ENCODE measurements at places on chromosomes 12 and 14. TPM values are rescaled to one million over a fixed set of nuclear protein-coding genes. Genes with fewer than 3 reads are reported as not detected.
A peak's percentile ranks its signal among the peaks of the same experiment; 100 is the strongest.

- H3K27me3 ChIP-seq = no peaks in the 10 kb centered on the region
- no peak overlapping the region for H3K27ac ChIP-seq
- H3K36me3 ChIP-seq = peaks cover 31% of the 10 kb centered on the region
- no peak for DNase-seq
These were observed 108.9 kb downstream of the TRAFD1 start for GRCh38 chr12:112234303-112234702.

- H3K27me3 ChIP-seq = no peaks in the 10 kb centered on the region
- H3K27ac ChIP-seq = peak overlapping the region; percentile 86
- H3K4me1 ChIP-seq = peaks cover 52% of the 10 kb centered on the region
- H3K4me3 ChIP-seq = peak overlapping the region; percentile 95
- peaks cover 52% of the 10 kb centered on the region for H3K36me3 ChIP-seq
These were observed 2.5 kb downstream of the RASSF3 start for GRCh38 chr12:64612843-64613242.

DNA sequence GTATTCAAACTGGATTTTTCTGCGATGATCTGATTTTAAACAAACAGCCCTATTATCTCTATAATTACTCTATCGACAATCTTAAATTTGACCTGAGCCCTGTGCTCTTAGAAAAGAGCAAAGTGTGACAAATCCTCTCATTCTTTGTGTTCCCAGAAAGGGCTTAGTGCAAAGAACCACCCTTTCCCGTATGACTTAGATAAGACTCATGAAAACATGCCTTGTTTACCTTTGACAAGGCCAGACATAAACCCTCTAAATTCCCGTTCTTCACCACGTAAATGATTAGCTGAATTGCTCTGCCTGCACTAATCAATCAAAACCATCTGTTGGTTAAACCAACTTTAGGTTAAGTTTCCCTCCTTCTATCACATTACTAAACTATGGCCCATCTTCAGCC lies 285.7 kb upstream of the SEL1L start:
- DNase-seq = no peak
- no peaks in the 10 kb centered on the region for H3K4me1 ChIP-seq
- H3K4me3 ChIP-seq = no peak overlapping the region
- no peak overlapping the region for H3K27ac ChIP-seq

GRCh38 chr12:46131732-46132469 lies 136.9 kb downstream of the SLC38A1 start:
- H3K27ac ChIP-seq = no peak overlapping the region
- H3K4me1 ChIP-seq = no peaks in the 10 kb centered on the region
- DNase-seq = no peak
- H3K27me3 ChIP-seq = peaks cover 26% of the 10 kb centered on the region
- H3K4me3 ChIP-seq = no peak overlapping the region
- H3K36me3 ChIP-seq = no peaks in the 10 kb centered on the region

DNA sequence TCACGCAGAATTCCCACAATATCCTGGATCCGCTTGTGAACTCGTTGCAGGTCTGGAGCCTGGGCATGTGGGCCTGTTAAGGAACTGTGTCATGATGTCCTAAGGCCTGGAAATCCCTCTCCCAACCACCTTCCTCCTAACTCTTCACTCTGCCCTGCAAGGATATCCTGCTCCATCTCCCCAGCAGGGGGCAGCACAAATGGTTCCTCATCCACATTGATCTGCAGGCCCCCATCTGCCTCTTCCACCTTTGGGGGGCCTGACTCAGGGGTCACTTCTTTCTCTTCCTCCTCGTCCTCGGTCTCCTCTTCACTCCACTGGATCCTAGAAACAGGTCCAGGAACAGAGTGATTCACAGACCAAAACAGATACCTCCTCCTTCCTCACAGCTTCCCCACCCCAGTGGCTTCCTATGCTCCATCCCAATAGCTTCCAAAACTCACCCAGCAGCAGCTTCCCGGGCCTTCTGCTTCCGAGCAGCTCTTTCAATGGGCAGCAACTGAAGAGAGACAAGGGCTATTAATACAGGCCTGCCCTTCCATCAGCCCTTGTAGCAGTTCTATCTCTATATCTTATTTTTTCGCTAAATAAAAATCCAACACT lies 4.5 kb downstream of the NOP2 start:
- no peak overlapping the region for H3K27ac ChIP-seq
- no peaks in the 10 kb centered on the region for H3K27me3 ChIP-seq

GRCh38 chr12:111238075-111238734 lies 130.7 kb downstream of the PHETA1 start:
- H3K36me3 ChIP-seq = no peaks in the 10 kb centered on the region
- no peak for DNase-seq
- no peaks in the 10 kb centered on the region for H3K4me1 ChIP-seq
- H3K4me3 ChIP-seq = no peak overlapping the region

The GALNT9 gene
- not detected for total RNA-seq

The SLC8A3 gene
- 0.13 TPM for total RNA-seq

The SELPLG gene
- 301 TPM for total RNA-seq

The PFKM gene
- 16.8 TPM for total RNA-seq

The KRT72 gene
- total RNA-seq = not detected

The OR6C2 gene
- total RNA-seq = not detected

All from activated CD4-positive, alpha-beta memory T cell treated with anti-CD3 and anti-CD28 coated beads, Interleukin-2, amount 10 ng/mL, durations not matched to agents 7 days and 5 days (primary cell).